ENCODE measurements at places on chromosomes 3 and 15. TPM values are rescaled to one million over a fixed set of nuclear protein-coding genes. Genes with fewer than 3 reads are reported as not detected.

Gene LRRC34
- total RNA-seq: 4.5 TPM

GRCh38 chr3:48558493-48559134, 2.0 kb upstream of the PFKFB4 start:
- no peak for DNase-seq

DNA sequence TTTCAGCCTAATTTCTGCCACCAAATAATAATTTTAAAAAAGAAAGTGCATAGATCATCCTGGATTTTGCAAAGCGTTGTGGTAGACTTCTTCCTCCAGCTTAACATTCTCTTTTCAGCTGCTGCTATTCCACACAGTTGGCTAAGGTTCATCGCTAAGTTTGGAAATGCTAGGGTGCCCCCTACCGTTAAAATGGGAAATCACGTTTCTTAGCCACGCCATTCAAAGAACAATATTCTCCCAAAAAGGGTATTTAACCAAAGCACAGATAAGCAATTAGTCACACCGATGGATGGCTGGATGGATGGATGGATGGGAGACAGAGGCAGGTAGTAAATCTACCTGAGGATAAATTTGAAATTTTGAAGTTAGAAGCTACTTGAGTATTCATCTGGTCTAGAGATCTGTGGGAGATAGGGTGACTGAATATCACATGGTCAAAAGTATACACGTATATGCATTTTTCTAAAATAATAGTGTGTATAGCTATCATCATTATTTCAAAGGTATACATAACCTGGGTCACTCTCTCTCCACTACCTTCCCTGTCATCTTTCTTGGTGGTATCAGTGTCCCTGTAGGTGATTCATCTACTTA, 67.2 kb downstream of the EFHB start:
- peak; percentile 57 for DNase-seq

- no peak for DNase-seq
Measured at GRCh38 chr3:197748597-197749314, 927 bp upstream of the FYTTD1 start.

DNA sequence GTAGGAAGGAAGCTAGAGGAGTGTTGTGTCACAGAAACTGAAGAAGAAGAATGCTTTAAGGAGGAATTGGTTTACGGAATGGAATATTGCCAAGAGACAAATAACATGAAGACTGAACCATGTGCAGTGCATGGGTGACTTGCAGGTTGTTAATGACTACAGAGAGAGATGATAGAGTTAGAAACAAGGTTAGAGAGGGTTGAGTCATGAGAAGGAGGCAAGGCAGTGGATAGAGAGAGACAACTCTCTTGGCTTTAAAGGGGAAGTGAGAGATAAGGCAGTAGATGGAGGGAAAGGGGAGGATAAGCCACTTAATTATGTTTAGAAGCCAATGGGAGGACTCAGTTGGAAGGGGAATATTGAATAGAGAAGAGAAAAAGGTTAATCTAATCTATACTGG, 119.3 kb upstream of the CCNL1 start:
- no peak for DNase-seq

DNA sequence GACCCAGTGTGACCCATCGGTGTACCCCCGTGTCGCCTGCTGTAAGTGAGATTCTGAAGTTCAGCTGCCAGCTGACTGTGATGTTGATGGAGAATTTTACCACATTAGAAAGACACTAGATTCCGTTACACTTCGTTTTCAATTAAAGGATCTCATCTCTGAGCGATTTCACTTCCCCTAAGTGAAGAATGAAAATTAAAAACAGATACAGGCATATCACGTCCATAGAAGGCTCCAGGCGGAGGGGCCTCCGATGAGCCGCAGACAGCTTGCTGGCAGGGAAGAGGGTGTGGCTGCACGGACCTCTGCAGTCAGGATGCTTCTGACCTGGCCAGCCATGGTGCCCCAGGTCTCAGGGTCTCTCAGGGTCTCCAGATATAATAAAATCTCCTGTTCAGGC, 6.6 kb upstream of the CPN2 start:
- no peak for DNase-seq
